ENCODE measurements at places on chromosomes 2 and 18. TPM values are rescaled to one million over a fixed set of nuclear protein-coding genes. Genes with fewer than 3 reads are reported as not detected.
A peak's percentile ranks its signal among the peaks of the same experiment; 100 is the strongest.

DNA sequence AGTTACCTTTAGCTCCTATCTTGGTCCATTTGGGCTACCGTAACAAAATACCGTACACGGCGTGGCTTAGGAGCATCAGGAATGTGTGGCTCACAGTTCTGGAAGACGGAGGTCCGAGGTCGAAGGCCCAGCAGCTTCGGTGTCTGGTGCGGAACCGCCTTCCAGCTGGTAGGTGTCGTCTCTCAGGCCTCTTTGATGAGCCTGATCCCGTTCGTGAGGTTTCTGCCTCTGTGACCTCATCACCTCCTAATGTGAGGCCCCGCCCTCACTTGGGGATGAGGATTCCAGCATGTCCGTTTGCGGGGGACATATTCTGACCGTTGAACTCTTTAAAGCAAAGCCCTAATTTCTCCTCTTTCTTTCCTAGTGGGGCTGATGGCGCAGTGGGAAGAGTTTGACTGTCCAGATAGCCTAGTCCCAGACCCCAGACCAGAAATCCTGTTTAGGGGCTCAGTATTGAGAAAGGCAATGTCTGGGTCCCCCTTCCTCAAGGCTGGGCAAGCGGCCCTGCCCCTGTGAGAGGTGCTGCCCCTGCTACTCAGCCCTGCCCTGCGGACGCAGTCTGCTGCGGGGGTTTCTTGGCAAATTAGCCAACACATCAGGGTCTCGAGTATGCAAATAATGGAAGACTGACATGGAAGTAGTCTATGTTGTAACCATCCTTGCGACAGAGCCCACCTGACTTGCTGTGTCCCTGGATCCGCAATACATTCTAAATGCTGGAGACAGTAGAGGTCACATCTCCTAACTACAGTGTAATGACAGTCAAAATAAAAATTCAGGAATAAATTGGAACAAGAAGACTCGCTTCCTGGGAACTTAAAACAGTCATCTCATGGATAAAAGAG is 128.0 kb downstream of the ASB1 start:
- no peak for DNase-seq

DNA sequence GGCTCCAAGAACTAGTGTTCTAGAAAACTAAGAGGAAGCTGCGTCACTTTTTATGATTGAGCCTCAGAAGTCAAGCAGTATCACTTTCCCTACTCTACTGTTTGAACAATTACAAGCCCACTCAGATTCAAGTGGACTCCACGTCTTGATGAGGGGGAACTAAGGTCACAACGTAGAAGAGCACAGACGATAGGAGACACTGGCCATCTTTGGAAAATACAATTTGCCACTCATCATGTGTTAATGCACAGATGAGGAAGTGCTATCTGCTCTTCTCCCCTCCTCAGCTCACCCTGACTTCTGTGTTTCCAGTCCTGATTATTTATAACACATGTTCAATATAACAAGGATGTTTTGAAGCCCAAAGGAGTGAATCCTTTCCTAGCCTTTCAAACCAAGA is 76.1 kb upstream of the CYP1B1 start:
- no peak for DNase-seq

DNA sequence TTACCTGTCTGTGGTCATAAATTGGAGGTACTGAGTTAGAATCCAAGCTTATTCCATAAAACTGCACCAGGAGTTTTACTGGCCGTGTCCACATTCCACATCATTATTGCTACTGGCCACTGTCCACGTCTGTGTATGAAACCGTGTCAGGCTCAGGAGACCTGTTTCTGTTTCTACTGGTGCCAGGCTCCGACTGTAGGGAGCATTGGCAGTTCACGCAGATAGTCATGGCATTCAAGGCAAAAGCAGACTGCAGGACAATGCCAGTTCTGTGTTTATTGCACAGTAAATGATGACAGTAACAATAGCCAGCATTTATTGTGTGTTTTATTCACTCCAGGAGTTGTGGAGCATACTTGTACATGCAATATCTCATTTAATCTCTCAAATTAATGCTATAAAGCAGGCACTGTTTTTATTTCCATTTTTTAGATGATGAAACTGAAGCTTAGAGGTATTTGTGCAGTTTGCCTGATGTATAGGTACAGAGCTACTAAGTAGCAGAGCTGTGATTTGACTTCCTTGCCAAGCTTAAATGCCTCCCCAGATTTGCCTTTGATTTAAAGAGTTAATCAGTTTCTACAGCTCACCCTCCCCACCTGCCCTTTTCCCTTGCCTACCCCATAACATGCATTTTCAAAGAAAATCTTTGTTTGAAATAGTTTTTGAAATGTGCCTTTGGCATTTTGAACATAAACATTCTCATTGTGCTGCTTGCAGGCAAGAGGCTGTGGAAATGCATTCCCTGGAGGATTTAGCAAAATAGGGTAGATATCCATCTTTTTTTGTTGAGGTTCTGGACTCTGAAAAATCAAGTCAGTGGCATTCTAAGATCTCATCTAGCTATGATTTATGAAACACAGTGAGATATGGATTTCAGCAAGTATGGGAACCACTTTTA is 55.5 kb downstream of the MAP4K4 start:
- DNase-seq, result no peak

- DNase-seq, result peak; percentile 40
Measured at GRCh38 chr2:26577442-26578112, 63.6 kb downstream of the CIB4 start.

DNA sequence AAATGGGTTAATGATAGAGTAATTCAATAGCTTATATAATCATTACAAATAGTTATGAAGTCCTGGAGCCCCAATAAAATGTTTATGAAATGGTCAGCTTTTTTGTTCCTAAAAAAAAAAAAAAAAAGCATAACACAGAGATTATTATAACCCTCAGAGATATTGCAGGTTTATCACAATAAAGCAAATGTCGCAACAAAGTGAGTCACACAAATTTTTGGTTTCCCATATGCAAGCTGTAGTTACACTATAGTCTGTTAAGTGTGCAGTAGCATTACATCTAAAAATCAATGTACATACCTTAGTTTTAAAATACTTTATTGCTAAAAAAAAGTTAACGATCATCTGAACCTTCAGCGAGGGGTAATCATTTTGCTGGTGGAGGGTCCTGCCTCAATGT is 20.0 kb downstream of the WDFY1 start:
- DNase-seq, result no peak

Gene TMEM247
- not detected for total RNA-seq

Gene C1QL2
- total RNA-seq, result 0.15 TPM

- no peak for DNase-seq
Measured at GRCh38 chr18:62596145-62597005, 73.5 kb downstream of the ZCCHC2 start.

- no peak for DNase-seq
Measured at GRCh38 chr2:195662138-195662537, 5.1 kb downstream of the SLC39A10 start.

GRCh38 chr2:862731-863466 is 87.8 kb upstream of the SNTG2 start:
- DNase-seq, result no peak

DNA sequence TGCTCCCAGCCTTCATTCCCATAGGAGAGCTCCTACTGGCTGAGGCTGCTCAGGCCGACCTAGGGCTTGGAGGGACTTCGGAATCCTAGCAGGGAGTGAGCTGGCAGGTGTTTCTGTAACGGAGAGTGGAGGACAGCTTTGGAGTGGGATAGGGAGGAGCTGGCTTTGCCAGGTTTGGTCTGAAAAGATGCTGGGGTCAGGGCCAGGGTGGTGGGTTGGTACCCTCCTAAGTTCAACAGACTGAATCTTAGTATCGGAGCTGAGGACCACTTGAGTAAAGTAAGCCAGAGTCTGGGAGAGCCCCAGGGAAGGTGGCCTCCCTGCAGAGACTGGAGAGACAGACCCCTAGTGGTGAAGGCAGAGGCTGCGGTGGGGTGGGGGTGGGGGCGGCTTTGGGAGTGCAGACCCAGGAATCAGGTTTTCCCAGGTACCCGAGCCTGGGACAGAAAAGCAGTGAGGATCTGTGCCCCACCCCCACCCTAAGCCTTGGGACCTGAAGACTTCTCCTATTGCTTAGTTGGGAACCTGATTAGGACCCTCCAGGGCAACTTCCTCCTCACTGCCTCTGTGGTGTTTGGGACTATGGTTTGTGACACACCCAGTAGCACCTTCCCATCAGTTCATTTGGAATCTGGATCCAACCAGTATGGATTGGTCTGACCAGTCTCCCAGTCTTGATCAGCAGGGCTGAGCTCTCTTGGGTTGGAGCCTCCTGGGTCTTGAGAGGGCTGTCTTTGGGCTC is 3.0 kb downstream of the CNNM4 start:
- DNase-seq, result no peak

- no peak for DNase-seq
Measured at GRCh38 chr2:218381916-218382366, at the start of gene SLC11A1. Gene SLC11A1, plus strand, starts transcription at chr2:218382273. Its CDS starts 96 bp downstream, at chr2:218382369.

DNA sequence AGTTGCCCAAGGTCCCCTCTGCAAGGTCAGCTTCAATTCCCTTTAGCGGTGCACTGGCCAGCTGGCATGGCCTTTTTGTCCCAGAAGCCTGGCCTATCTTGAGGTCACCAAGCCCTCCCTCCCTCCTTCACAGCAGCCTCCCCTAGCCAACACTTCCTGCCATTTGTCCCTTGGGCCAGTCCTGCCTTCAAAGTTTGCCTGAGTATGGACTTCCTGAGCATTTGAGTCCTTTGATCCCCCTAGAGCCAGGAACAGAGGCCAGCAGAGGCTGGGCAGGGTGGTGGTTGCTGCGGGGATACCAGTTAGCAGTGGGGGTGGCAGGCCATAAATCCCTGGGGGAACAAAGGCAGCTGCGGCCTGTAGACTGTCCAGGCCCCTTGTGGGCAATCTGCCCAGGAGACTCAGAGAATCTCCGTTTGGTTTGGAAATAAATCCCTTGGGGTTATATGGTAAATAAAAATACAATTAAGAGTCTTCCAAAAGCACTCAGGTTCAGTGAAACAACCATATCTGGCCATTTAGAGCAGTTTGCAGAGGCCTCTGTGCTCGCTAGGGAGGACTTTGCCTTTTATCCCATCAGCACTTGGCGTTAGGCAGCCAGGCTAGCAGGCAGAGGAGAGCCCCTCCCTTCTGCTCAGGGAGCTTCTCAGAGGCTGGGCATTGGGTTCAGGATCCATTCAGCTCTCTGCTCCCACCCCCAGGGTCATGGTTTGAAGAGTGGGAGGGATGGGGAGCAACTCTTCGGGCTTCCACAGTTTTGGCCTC is 3.1 kb upstream of the HES6 start:
- DNase-seq, result no peak

Gene LRRTM1
- total RNA-seq, result not detected

- DNase-seq, result no peak
Measured at GRCh38 chr2:140604788-140605187, 1526.0 kb downstream of the LRP1B start.

- DNase-seq, result no peak
Measured at GRCh38 chr18:27991391-27991790, 185.5 kb downstream of the CDH2 start.

GRCh38 chr18:29962579-29962978 is 1080.0 kb downstream of the DSC3 start:
- DNase-seq, result no peak

GRCh38 chr2:78814331-78814986 is 211.0 kb upstream of the REG3G start:
- peak; percentile 19 for DNase-seq

DNA sequence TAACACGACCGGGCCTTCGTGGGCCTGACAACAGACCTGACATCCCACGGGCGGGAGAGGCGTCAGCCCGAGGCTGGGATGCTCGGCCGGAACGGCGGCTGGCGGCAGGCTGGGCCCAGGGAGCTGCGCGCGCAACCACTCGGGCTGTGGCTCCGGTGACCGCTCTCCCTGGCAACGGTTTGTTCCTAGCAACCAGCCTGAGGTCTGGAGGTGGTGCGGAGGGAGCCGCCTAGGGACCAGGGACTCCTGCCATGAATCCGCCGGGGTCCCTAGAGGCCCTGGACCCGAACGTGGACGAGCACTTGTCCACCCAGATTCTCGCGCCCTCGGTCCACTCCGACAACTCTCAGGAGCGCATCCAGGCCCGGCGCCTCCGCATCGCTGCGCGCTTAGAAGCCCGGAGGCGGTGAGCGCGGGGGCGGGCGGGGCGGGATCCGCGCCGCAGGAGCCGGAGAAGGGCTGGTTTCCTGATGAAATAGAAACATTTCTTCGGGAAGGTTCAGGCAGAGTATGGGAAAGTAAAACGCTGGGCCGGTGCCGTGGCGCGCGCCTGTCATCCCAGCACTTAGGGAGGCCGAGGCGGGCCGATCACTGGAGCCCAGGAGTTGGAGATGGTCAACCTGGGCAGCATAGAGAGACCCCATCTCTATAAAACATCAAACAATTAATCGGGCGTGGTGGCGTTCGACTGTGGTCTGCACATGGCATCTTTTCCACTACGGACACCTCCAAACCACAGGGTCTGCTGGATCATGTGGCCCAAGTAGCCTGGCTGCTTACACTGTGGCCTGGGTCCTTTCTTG is at the start of gene DRC1:
DRC1 (plus strand) TSS at position 182 of the 803 bp plus-strand sequence; CDS start at position 252, 70 bp downstream.
- peak; percentile 55 for DNase-seq

DNA sequence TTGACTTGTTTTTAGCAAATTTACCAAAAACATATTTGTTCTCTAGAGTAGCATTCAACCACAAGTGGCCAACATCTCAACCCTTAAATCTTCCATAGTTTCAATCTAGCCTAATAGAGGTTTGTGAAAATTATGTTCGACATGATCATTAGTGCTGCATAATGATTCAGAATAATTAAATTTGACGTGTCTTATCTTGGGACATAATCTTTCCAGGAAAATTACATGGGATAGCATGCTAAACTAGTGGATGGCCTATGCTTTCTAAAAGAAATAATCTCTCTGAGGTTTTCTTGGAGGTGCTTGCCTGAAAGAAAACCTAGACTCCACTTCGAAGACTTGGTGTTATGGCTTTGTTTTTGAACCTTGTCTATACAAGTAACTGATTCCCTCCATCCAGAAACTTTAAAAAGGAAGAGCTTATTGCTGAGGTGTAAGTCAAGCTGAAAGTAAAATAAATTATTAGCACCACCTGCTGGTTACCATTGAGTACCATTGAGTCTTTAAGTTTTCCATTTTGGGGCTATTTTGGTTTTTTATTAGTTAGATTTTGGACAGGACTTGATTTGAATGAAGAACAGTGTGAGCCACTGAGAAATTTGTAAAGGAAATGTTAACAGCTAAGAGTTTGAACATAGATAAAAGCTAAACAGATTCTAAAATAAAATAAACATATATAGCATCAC is 32.7 kb downstream of the COX7A2L start:
- DNase-seq, result no peak

Gene RAB17
- 39.7 TPM for total RNA-seq

- no peak for DNase-seq
Measured at GRCh38 chr2:59791004-59791618, 762.3 kb downstream of the BCL11A start.

Gene ACTG2
- total RNA-seq, result 54.6 TPM

DNA sequence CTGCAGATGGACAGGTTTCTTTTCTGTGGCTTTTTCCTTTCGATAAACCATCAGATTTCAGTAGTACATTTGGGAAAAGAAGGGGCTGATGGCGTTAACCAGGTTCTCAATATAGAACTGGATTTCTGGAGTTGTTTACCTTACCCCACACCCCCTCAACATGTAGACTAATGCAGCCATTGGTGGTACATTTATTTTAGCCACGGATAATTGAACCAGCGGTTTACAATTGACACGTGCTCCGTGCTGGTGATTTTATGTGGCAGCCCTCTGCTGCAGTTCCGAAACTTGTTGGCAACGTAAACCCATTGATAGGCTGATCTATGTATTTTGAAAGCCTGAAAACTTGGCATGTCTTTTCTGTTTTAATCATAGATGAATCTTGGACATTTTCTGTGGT is 5.4 kb downstream of the SOX11 start:
- DNase-seq, result no peak

Gene RNF103
- 35.4 TPM for total RNA-seq

Data from breast epithelium (tissue), 4 donors.